Cortex of kidney (tissue), 1 donor: ENCODE measurements at places on chromosomes 2 and 18.

DNA sequence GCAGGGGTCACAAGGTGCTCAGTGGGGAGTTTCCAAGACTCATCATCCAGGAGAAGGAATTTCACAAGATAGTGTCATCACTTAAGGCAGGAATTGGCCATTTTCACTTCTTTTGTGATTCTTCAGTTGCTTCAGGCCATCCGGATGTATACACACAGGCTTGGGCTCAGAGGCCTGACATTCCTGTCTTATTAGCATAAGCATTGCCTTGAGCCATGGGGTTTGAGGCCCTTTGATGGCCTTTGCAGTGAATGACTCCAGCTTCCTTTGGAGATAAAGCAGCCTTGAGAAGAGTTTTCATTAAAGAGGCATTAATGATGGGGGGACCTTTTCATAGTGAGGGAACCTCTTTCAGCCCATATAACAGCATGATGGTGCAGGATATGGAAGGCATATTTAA lies 366.0 kb upstream of the CNTNAP5 start:
- no peak for DNase-seq

DNA sequence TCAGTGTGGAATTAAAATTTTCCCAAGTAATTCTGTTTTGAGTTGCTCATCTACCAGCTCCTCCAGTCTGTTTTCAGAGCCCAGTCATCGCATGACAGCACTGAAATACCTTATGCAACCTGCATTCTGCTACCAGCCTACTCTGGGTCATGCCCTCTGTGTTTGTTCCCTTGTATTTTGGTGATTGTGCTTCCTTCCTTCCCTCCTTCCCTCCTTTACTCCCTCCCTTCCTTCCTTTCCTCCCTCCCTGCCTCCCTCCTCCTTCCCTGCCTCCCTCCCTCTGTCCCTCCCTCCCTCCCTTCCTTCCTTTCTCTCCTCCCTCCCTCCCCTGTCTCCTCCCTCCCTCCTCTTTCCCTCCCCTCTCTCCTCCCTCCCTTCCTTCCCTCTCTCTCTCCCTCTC lies 289.6 kb downstream of the CDH2 start:
- no peak for DNase-seq

GRCh38 chr18:38747153-38747552 lies 1181.6 kb upstream of the CELF4 start:
- DNase-seq: no peak

GRCh38 chr18:55858661-55859515 lies 270.9 kb upstream of the TCF4 start:
- no peak for DNase-seq

GRCh38 chr18:1585881-1586488 lies 681.3 kb downstream of the ADCYAP1 start:
- DNase-seq: no peak

DNA sequence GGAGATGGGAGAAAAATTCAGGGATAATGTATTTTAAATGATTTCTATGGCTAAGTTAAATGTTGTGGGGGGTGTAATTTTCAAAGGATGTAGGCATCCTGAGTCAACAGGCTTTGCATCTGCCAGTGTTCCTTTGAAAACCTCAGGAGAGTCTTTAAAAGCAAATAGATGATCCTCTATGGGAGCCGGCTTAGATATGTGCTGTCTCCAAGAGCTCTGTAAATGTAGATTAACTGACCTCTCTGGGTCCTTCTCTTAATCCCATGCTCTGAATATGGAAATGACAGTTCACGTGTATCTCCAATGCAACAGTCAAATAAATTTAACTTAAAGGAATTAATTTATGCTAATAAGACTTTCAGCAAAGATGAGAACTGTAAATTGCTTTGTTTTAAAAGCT lies 292.7 kb downstream of the ERBB4 start:
- no peak for DNase-seq

DNA sequence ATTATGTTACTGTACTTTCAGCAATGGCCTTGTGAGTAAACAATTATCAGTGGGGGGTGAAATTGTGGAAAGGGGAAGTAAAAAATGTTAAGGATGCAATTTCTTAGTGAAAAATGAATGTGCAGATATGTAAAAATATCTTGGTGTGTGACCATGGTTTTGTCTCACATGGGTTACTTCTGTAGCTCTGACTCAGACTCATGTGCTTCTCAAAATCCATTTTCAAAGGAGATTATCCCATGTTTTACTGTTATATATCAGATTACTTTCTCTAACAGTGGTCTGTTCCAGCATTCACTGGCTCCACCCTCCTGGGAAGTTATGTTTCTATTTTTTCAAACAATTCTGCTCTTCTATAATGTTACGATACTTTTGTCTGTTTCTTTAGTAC lies 298.2 kb upstream of the COL3A1 start:
- no peak for DNase-seq

DNA sequence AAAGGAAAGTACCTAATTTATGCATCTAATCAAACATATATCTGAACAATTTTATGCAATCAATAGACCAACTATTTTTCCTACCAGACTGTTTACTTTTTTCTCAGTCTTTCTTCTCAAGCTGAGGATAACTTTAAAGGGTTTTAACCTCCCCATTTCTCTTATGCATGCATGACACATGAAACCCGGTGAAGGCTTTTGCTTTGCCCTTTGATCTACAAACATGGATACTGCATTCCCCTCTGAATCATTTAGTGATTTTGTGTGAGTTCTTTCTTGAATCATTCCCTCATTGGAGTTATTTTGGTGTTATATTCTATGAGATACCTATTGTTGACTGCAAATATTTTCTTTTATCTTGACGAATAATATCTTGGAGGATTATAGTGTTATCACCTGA lies 931.9 kb upstream of the CNTNAP5 start:
- DNase-seq: no peak
